Peyer's patch (tissue), 4 donors: ENCODE measurements at places on chromosomes 3 and 15.
A peak's percentile ranks its signal among the peaks of the same experiment; 100 is the strongest.

DNA sequence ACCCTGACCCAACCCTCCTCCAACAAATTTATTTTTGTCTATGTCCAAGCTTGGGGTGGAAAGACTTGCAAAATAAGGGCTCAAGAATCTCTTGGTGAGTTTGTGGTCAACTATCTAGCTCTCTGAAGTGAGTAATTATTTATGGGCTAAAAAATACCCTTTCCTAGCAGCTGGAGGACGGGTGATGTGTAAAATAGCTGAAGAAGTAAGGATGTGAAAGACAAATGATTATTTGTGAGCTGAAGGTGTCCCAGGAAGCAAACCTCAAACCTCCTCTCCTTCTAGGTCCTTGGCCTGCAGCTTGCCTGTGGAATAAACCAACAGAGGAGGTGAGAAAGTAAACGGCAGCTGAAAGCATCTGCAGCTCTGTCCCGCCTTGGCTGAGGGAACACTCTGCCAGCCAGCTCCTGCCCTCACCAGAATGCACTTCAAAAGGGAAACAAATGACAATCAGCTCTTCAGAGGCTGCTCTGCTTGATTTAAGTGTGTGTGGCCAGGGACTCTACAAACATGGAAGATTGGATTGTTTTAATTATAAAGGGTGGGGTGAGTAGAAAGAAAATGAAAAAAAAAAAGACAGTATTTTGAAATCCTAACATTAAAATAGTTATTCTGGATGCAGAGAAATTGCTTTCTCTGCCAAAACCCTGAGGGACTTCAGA lies 60.3 kb downstream of the TM4SF4 start:
- no peak for DNase-seq

- no peak for DNase-seq
Observed at GRCh38 chr3:14174483-14174882, 3.9 kb downstream of the XPC start.

GRCh38 chr3:134911586-134912548 lies 116.8 kb downstream of the EPHB1 start:
- DNase-seq, result no peak

DNA sequence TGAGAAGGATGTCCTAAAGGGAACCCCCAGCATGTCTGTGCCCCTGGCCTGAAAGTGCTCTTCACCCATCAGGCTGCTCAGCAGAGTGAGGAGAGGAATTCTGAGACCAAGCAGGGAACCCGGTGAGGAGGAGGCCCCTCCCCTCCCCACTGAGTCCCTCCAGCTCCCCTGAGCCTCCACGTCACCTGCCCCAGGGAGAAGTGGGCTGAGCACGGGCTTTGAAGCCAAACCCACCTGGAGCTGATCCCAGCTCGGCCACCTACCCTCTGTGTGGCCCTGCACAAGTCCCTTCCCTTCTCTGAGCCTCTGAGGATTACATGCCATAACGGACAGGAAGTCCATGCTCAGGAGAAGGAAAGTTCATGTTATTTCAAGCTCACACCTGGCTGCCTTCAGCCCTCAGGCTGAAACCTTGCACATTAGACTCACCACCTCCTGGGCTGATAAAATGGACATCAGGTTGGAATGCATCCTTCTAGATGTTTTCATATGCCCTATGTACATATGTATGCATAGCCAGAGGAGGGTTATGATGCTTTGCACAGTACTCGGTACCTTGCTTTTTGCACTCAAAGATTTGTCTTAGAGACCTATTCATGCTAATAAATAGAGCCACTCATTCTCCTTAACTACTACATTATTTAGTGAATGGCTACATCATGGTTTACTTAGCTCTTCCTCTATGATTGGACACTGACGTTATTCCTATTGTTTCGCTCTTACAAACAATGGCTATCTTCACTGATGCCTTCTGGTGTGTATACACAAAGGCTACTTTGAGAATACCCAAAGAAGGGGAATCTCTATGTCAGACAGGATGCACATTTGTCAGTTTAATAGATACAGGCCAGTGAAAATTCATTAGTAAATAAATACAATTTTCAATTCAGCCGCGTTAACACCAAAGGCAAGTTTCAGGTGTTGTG lies 31.6 kb upstream of the GATA2 start:
- no peak for DNase-seq

- DNase-seq, result no peak
Observed at GRCh38 chr3:61908382-61908781, 347.0 kb downstream of the PTPRG start.

- no peak for DNase-seq
Observed at GRCh38 chr3:55543181-55543614, 56.1 kb upstream of the WNT5A start.

GRCh38 chr3:175287361-175287963 lies 428.3 kb downstream of the NAALADL2 start:
- no peak for DNase-seq

- peak; percentile 70 for DNase-seq
Observed at GRCh38 chr3:53161820-53162671, 1.0 kb downstream of the PRKCD start.

DNA sequence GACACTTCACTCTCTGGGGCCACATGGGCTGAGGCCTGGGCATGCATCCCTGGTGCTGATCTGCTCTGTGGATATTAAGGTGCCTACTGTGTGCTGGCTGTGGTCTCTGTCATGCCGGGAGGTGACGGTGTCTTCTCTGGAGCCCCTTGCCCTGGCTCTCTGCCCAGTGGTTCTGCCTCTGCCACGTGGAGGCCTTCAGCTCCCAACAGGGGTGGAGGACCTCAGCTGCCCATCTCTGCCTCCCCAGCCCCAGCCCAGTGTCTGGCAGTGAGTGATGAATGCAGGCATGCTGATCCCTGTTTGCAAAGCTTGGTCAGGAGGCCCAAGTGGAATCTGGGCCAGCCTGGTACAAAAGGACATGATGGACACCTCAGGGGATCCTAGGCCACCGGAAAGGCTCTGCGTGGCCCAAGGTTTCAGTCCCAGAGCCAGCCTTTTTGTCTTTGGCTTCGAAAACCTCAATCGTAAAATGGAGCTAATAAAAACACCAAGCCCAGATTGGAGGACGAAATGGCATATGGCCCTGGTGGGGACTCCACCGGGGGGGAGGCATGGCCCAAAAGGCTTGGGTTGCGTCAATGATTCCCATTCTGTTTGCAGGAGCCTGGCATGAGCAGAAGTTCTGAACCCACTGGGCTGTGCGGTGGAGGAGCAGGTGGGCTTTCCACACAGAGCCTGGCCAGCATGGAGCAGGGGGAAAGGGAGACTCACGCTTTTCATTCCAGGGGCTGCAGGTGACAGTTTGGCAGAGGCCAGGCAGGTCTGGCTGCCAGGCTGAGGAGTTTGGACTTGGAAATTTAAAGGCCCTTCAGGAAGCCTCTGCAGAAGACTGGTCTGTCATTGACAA lies 54.7 kb upstream of the KLF13 start:
- DNase-seq, result no peak

DNA sequence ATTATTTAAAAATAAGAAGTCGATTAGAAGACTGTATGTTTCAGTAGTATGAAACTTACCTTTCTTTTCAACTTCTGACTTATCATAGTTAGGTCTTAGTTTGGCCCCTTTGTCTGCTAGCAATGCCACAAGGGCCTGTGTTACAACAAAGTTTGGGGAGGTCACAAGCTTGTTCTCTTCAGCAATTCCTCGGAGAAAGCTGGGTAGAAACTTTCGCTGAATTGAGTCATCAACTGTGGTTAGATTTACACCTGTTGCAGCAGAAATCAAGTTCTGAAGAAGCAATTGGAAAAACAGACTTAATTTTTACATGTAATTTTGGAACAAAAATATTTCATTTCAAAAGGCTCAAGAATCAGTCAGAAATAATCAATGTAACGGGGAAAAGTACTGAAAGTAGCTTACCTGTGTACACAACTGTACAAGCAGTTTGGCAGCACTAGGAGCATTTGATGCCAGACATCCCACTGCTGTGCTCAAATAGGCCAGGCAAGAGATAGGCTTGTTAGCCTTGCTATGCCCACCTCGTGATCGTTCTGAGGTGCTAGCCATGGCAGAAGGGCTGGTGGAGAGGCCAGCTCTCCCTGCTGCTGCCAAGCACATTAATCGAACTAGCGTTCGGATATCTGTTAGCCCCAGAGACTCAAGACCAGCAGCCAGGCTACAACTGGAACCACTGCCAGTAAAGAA lies 58.6 kb downstream of the FBXL22 start:
- DNase-seq, result no peak

DNA sequence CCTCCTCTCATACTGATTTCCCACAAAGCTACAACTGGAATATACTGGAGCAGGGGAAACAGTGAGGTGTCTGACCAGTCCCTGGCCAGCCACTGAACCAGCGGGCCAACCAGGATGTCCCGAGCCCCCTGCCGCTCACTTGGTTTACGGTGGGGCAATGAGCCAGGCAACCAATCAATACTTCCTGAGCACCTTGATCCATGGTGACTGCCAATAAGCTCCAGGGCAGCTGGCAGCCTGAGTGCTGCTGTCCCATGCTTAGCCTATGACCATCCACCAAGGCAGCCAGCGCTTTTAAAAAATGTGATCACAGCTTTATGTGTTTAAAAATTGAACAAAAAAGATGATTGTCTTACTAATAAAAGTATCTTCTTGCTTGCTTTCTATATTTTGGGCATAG lies 4.2 kb downstream of the SCN10A start:
- no peak for DNase-seq

- no peak for DNase-seq
Observed at GRCh38 chr15:63067306-63067705, 24.8 kb downstream of the TPM1 start.

DNA sequence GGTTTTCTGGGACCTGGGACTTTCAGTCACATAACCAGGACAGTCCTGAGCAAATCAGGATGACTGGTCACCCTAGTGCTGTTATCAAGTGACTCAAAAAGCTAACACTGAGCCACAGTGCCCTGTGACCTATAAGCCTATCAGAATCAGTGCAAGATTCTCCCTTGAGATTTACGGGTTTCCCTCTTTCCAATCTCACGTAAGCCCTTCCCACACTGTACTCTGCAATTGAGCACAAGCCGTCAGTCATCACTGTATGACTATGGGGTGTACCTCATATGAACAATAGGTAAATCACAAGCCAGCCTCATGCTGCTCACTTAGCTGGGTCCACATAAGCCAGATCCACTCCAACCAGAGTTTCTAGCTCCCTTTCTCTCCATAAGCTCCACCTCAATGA lies 21.0 kb upstream of the CLDN18 start:
- no peak for DNase-seq

- DNase-seq, result no peak
Observed at GRCh38 chr3:23832523-23832922, 26.8 kb downstream of the UBE2E1 start.

- no peak for DNase-seq
Observed at GRCh38 chr3:195307711-195308110, 36.8 kb upstream of the XXYLT1 start.
